ENCODE measurements at places on chromosomes 7 and 10.

DNA sequence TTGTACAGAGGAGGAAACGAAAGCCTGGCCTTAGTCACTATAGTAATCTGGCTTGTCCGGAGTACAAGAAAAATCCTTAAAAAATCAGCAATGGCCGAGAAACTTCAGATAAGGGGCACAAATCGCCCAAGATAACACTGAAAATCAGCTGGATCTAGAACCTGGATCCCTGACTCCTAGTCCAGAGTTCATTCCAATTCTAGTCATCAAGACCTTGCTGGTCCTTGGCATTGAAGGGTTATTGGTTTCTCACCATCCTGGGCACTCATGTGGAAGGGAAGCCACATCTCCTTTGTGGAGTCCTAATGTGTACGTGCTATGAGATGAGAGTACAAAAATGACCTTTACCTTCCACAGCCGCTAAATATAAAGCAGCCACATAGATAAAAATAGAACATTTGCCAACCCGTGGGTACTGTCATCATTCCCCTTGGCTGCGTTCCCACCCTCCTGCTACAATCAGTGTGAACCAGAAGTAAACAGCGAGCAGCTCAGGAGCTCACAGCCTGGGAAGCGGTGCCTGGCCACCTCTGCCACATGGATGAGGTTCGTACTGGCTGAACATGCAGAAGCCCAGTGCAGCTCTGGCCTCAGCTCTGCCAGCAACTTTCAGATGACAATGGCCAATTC is 116.0 kb upstream of the PDLIM1 start:
- DNase-seq, result no peak

GRCh38 chr10:44650691-44651661 is 260.2 kb upstream of the TMEM72 start:
- DNase-seq, result no peak

DNA sequence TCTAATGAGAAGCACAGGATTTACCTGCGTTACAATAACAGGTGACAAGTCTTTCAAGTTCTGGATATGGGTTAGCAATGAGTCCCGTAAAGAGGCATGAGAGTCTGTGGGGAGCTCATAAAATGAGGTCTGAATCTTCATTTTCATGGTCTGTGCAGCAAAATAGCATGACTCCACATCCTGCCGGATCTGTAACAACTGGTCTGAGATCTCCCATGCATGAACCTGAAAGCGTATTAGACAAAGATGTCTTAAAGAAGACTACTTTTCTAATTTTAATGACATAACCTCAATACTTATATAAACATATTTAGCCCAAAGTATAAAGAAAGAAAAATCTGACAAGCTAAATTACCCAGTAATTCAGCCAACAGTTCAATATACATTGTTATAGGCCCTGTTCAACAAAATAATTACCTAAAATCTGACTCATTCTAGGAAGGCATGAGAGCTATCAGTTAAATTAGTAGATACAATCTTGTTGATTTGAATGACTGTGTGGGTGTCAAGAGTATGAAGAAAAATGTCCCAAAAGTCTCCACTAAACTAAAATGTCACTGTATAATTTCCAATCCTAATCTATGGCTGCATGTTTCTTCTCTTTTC is 36.9 kb downstream of the TNPO3 start:
- DNase-seq, result no peak

GRCh38 chr7:54946271-54946670 is 72.5 kb upstream of the EGFR start:
- no peak for DNase-seq

DNA sequence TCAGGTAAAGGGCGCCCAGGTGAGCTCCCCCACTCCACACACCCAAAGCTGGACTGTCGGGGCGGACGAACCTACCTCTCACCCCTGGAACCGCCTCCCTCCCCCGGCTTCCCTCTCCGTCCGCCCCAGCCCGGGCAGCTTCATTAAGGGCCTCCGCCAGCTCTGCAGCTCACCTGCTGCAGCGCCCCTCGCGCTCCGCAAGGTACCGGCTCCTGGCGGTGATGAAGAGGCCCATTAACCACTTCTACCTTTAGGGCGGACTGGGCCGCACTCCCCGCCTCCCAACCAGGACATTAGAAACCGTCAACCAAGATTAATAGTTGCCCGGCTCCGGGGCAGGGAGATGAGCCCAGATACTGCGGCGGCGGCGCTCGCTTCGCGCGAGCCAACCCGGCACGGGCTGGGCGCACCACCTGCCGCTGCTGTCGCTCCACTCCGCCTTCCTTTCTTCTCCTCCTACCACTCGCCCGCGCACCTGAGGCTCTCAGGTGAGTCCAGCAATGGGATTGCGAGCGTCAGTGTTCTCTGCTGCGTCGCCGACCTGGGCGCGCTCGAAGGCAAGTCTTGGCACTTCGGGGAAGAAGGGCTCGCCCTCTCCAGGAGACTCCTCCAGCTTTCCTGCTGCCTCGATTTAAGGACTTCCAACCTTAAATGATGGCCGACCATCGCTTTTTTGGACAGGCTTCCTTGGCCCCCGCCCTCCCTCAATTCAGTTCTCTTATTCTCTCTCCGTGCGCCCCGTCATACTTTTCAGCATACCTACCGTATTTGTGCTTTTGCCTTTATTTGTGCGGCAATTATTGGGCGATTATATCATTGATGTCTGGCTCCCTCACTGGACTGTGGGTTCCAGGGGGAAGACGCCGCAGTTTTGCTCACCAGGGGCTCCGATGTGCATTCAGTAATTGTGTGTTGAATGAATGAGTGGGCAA is 13.6 kb upstream of the KAZALD1 start:
- no peak for DNase-seq

DNA sequence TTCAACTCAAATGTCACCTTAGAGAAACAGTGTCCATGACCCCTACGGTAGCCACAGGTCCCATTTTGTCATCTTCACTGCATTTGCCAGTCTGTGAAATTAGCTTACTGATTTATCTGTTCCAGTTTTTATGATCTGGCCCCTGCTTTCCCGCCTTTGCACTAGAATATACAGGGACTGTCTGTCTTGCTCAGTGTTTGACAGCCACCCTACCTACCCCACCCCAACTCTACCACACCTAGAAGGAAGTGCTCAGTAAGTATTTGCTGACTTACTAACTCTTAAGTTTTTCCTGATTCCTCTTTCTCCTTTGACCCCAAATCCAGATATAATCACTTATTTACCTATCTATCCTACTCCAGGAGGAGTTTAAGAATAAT is 49.5 kb downstream of the CREB3L2 start:
- DNase-seq, result no peak

DNA sequence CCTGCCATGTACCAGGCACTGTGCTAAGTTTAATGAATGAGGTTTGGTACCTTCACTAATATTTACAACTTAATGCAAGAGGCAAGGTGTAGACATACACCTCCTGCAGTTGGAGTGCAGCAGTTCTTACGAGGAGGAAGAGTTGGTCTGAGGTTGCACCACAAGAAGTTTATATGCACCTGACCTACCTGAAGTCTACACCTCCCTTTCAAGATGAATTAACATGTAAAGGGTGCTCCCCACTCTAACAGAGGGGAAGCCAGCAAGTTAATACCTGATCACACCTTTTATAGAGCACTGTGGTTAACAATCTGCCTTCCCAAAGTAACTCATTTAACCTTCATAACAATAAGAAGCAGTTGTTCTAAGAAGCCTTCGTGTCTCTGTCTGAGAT is 120.0 kb downstream of the LYZL1 start:
- no peak for DNase-seq

Measured in CD8-positive, alpha-beta memory T cell (primary cell).